Globus pallidus (tissue), 1 donor: ENCODE measurements at places on chromosomes 13 and 19.

DNA sequence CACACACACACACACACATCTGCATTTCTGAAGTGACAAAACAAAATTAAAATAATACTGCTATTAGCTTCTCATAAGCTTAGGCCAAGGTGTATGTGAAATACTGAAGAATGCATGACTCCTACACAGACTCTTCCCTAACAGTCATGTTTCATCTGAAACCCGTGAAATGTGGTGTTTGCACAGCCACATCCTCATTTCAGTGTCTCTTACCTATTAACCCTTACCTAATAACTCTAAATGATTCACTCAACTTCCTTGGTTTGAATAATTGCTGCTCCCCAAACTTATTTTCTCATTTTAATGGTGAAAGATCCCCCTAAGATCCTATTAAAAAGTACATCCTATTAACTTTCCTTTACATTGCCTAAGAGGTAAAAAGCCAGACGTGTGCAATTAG lies 117.6 kb downstream of the MIPEP start:
- DNase-seq: no peak

DNA sequence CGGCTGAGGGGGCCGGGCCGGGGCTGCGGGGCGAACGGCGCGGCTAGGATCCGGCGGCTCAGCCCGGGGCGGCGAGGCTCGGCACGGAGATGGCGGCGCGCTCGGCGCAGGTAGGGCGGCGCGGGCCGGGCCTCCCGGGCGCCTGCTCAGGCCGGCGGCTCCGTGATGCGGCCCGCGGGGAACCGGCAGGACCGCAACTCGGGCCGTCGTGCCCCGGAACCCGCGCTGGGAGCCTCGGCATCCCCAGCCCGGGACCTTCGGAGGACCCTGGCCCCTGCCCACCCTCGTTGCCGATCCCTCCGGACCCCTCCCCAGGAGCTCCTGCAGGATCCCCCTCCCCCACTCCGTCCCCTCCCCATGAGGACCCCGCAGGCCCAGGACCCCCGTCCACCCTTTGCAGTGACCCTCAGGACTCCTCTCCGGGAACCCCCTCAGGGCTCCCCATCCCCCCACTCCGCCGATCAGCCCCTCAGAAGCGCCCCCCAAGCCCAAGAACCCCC lies 304 bp downstream of the EVI5L start:
- no peak for DNase-seq

DNA sequence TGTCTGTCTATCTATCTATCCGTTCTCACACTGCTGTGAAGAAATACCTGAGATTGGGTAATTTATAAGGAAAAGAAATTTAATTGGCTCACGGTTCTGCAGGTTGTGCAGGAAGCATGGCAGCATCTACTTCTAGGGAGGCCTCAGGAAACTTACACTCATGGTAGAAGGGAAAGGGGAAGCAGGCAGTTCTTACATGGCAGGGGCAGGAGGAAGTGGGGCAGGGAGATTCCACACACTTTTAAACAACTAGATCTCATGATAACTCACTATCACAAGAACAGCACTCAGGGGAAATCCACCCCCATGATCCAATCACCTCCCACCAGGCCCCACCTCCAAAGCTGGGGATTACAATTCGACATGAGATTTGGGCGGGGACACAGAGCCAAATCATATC lies 105.3 kb downstream of the SLC10A2 start:
- no peak for DNase-seq

DNA sequence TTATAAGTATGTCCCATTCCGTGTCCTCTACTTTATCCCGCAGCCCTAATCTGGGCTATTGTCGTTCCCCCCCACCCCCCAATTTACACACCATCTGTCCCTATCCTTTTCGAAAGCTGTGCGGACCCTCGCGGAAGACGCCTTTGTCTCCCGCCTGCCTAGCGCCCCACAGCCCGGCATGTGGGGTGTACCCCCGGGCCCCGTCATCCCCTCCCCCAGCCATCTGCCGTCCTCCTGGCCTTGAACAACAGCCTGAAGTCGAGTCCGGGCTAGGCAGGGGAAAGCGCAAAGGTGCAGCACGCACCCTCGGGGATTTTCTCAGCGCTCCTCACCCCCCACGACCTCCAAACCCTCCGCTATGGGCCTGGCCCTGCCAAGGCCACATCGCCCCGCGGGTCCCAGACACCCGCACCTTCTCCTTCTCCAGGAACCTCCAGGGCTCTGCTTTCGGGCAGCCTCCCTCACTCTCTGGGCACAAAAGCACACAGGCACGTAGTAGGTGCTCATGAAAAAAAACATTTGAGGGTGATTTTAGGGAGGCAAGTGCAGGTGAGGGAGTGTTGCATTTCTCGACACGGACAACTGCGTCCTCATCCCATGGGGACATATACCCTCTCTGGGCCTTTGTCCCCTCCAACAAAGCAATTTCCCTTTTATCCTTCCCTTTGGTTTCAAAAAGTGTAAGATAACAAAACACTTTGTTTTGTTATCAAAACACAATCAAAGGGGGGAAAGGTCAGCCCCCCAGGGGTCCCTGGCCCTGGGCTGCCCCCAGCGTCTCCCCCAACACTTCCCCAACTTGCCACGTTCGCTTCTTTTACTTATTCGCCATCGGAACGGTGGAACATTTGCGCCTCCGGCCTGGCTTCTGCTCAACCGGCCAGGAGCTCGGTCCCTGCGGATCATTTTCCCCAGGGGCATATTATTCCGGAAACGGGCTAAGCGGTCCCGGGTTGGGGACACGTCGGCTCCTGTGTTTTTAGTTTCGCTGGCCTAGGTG lies 16.4 kb downstream of the CCDC124 start:
- DNase-seq: no peak

GRCh38 chr13:100735494-100735893 lies 60.9 kb upstream of the TMTC4 start:
- no peak for DNase-seq

DNA sequence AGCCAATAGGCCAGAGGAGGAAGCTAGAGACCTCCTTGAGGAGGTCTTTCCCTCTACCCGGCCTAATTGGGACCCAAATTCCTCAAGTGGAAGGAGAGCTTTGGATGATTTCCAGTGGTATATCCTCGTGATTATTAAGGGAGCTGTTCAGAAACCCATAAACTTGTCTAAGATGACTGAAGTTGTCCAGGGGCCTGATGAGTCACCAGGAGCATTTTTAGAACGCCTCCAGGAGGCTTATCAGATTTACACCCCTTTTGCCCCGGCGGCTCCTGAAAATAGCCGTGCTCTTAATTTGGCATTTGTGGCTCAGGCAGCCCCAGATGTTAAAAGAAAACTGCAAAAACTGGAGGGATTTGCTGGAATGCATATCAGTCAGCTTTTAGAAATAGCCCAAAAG lies 198.1 kb downstream of the ZNF486 start:
- DNase-seq: no peak

DNA sequence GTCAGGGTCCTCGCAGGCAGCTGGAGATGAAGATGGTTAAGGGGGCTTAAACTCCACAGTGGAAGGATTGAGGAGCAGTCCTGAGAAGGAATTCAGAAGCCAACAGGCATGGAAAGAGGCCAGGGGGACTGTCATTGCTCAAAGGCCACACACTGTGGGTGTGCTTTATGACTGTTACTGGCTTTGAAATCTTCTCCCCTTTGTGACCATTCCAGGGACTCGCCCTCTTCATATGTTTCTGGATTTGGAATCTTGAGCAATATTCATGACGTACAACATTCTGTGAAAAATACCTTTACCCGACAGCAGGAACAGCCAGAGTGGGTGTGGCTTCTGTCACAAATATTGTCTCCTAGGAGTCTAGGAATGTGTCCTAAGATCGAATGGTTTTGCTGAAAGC lies 16.6 kb downstream of the CEACAM7 start:
- no peak for DNase-seq

- DNase-seq: no peak
Measured at GRCh38 chr13:30370146-30370545, 52.1 kb upstream of the UBE2L5 start.
